Activated CD8-positive, alpha-beta T cell treated with anti-CD3 and anti-CD28 coated beads for 36 hours (primary cell): ENCODE measurements at places on chromosomes 11 and 22. TPM values are rescaled to one million over a fixed set of nuclear protein-coding genes. Genes with fewer than 3 reads are reported as not detected.

The POU2AF3 gene
- total RNA-seq = not detected

The CCDC82 gene
- total RNA-seq = 27.0 TPM

The RASSF10 gene
- total RNA-seq = not detected

DNA sequence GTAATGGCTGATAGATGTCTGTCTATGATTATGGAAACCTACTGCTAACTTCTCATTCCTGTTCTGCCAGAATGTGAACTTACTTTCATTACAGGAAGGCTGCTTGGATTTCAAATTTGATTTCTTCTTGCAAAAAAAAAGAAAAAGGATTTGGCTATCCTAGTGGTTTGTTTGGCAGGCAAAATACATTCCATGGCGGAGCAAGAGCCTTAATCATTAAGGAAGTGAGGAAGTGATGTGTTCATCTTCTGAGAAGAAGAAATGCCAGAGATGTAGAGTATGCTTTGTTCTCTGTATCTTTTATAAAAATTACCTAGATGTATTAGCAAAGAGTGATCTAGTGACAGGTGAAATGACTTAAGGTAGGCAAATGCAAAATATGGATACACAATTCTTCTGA lies 356.3 kb downstream of the SOX6 start:
- H3K36me3 ChIP-seq = no peaks in the 10 kb centered on the region
- H3K4me3 ChIP-seq = no peak overlapping the region
- peaks cover 2% of the 10 kb centered on the region for H3K27me3 ChIP-seq

DNA sequence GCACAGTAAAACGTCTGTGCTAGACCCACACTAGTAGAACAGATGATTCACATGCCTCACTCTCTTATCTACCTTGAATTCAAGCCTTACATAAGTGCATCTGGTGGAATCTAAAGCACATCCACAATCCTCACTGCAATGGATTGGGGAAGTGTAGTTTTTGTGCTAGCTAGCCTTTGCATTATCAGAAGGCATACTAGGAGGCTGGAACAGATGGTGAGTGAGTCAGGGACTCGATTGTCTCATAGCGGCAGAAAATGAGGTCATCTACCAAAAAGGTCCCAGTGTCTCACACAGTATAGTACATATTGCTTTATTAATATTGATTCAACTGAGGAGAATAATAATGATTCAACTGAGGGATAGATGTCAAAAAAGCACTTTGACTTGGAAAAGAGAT lies 9.3 kb downstream of the MSANTD4 start:
- no peak for DNase-seq
- H3K36me3 ChIP-seq = peaks cover 57% of the 10 kb centered on the region
- H3K4me3 ChIP-seq = no peak overlapping the region
- H3K27me3 ChIP-seq = no peaks in the 10 kb centered on the region
- no peak overlapping the region for H3K27ac ChIP-seq

GRCh38 chr22:38109371-38110001 lies 998 bp downstream of the BAIAP2L2 start:
- peak overlapping the region; percentile 64 for H3K27ac ChIP-seq
- H3K27me3 ChIP-seq = no peaks in the 10 kb centered on the region
- DNase-seq = peak; percentile 34
- H3K4me1 ChIP-seq = peaks cover 7% of the 10 kb centered on the region

DNA sequence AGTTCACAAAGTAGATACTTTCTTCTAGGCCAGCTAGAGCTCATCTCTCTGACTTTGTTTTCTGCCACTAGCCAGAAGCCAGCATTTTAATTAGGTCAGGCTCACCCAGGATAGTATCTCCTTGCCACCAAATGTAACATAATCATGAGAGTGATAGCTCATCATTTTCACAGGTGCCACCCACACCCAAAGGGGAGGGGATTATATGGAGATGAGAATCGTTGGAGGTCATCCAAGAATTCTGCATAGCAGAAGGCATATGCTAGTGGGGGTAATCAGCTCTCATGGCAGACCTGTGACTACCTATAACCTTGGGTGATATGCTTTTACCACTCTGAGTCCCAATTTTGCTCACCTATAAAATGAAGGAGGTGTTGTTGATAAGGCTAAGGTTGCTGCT lies 523.0 kb downstream of the METTL15 start:
- H3K27me3 ChIP-seq = no peaks in the 10 kb centered on the region
- H3K4me3 ChIP-seq = no peak overlapping the region
- H3K4me1 ChIP-seq = no peaks in the 10 kb centered on the region

- no peak overlapping the region for H3K4me3 ChIP-seq
- DNase-seq = no peak
- H3K36me3 ChIP-seq = no peaks in the 10 kb centered on the region
- no peaks in the 10 kb centered on the region for H3K4me1 ChIP-seq
- H3K27me3 ChIP-seq = no peaks in the 10 kb centered on the region
- H3K27ac ChIP-seq = no peak overlapping the region
These were observed 102.3 kb downstream of the NELL1 start for GRCh38 chr11:20771681-20772080.

DNA sequence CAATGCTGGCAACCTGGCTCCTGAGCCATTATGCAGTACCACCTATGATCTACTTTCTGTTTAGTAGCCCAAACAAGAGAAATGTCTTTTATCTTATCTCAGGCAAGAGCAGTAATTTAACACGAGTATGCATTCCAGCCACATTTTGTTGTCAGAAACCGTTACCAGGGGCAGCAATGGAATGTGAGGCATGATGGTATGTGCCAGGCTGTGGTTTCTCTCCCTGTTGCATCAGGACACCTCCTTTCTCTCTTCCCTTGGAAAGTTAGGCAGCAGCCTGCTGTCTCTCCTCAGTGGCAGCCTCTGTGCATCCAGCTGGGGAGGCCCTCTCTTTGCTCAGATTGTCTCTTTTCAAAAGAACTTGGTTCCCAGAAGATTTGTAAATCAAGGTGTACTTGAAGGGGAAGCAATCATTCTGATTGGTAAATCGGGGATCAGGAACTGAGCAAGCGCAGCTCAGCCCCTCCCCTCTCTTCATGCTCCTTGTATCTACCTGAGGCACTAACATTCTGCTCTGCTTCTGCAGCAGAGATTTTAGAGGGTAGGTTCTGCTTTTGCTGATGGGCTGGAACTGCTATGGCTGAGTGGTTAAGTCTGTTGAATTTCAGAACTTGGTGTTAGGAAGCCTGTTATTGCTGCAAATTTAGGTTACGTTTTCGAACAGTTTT lies 229.2 kb downstream of the ADAMTS15 start:
- H3K36me3 ChIP-seq = peaks cover 2% of the 10 kb centered on the region
- H3K4me3 ChIP-seq = no peak overlapping the region
- no peak for DNase-seq
- H3K4me1 ChIP-seq = no peaks in the 10 kb centered on the region
- H3K27ac ChIP-seq = no peak overlapping the region

- DNase-seq = no peak
- H3K27me3 ChIP-seq = no peaks in the 10 kb centered on the region
- no peaks in the 10 kb centered on the region for H3K36me3 ChIP-seq
- no peak overlapping the region for H3K4me3 ChIP-seq
These were observed 12.5 kb downstream of the CCND1 start for GRCh38 chr11:69653406-69653960.

DNA sequence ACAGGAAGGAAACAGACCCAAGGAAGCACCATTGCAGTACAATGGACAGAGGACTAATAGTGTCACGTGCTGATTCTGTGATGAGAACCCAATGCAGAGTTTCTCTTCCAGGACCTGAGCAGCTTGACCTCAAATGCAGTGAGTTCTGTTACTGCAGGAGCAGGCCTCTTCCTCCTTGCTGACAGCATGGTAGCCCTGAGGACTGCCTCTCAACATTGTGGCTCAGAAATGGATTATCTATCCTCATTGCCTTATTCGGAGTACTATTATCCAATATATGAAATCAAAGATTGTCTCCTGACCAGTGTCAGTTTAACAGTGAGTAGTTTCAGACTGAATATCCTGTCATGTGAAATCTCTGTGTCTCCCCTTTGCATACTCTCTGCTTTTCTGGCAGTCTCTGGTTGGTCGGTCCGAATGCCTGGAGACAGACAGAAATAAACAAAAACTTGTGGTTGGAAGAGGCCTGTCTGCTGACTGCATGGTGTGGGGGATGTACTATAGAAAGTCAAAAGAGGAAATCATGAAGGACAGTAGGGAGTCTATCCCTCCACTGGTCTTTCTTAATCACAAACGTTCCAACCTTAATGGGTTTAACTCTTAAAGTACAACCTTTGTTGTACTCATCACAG lies 6.9 kb upstream of the MS4A14 start:
- no peak overlapping the region for H3K27ac ChIP-seq
- peaks cover 2% of the 10 kb centered on the region for H3K27me3 ChIP-seq
- no peak overlapping the region for H3K4me3 ChIP-seq
- no peaks in the 10 kb centered on the region for H3K36me3 ChIP-seq
- no peaks in the 10 kb centered on the region for H3K4me1 ChIP-seq

DNA sequence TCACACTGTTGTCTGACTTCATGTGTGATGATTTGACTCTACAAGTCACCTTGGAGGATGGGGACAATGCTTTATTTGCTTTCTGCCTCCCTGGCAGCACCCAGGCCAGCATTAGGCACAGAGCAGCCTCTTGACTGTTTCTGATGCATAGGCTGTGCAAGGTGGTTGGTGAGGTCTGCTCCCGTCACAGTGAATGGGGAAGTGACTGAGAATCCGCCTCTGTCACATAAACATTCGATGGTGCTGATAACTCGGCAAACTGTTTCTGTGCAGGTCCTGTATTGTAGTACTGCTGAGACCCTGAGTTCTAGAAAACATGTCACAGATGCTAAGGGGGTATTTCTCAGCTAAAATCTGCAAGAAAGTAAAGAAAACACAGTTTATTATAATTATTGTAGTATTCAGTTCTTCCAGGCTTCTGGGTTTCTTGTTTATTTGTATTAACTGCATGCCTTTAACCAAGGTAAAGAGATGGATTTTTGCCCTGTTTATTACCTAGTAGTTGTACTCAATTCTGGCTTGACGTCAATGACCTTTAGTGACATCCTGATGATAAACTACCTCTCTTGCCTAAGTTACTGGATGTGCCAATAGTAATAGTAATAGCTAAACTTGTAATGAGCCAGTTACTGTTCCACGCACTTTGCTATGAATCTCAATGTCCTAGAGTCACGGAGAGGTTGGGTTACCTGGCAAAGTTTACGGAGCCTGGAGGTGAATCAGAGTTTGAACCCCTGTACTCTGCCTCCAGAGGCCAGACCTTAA lies 24.8 kb upstream of the RCN1 start:
- no peak overlapping the region for H3K4me3 ChIP-seq
- H3K4me1 ChIP-seq = no peaks in the 10 kb centered on the region
- DNase-seq = no peak
- no peak overlapping the region for H3K27ac ChIP-seq
- peaks cover 19% of the 10 kb centered on the region for H3K27me3 ChIP-seq
- no peaks in the 10 kb centered on the region for H3K36me3 ChIP-seq

DNA sequence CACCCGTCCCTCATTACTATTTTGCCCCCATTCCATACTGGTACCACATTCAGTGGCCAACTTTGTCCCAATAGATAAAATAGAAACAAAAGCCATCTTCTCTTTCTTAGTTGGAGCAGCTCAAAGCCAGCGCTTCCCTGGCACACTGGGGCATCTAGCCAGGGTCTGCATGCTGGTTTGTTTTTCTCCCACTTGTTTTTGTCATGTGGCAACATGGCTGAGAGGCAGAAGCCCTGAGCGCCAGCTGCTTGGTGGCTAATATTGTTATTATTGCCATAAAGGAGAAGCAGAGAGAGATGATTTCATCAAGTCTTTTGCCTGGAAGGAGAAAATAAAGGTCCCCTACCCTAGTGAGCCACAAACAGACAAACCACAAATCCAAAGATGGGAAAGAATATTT lies 48.4 kb upstream of the CRTAM start:
- no peak overlapping the region for H3K4me3 ChIP-seq
- H3K4me1 ChIP-seq = no peaks in the 10 kb centered on the region
- no peak overlapping the region for H3K27ac ChIP-seq
- no peak for DNase-seq
- no peaks in the 10 kb centered on the region for H3K27me3 ChIP-seq
- H3K36me3 ChIP-seq = peaks cover 9% of the 10 kb centered on the region

DNA sequence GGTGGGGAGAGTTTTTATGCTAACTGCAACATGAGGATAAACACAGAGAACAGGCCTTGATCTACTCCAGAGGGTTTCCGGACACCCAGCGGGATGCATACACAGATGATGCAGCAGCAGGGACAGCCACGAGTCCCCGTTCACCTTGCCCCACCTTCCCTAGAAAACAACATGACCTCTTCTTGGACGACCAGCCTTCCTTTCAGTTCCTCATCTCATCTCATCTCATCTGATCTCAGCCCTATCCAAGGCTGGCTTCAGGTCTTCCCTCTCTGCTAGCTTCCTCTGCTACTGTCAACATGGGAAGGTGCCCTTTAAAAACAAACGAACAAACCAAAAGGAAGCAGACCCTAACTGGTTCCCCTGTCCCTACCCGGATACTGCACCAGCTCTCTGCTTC lies 1356.2 kb downstream of the TBC1D22A start:
- no peaks in the 10 kb centered on the region for H3K36me3 ChIP-seq
- no peaks in the 10 kb centered on the region for H3K4me1 ChIP-seq
- H3K27ac ChIP-seq = no peak overlapping the region
- peaks cover 5% of the 10 kb centered on the region for H3K27me3 ChIP-seq
- no peak overlapping the region for H3K4me3 ChIP-seq

DNA sequence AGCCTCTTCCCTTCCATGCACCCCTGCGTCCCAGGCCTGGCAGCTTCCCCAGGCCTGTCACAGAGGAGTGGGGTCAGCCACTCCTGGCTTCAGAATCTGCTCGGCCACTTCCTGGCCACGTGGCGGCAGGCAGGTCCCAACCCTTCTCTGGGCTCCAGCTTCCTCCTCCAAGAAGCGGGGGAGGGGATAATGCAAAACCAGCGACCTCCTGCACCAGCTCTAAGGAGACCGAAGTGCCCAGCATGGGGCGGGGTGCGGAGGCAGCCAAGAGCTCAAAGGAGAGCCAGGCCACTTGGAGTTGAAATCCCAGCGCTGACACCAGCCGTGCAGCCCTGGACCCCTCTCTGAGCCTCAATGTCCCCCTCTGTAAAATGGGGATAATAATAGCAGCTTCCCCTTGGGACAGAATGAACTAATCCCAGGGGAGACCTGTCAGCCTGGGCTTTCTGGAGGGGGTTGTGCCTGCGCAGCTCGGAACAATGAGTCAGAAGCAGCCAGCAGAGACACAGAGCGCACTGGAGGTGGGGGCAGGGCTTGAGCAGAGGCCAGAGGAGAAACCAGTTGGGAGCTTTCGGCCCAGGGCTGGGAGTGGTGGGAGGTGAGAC lies 22.8 kb upstream of the PICK1 start:
- no peaks in the 10 kb centered on the region for H3K36me3 ChIP-seq
- H3K4me1 ChIP-seq = no peaks in the 10 kb centered on the region
- H3K27me3 ChIP-seq = no peaks in the 10 kb centered on the region
- H3K27ac ChIP-seq = no peak overlapping the region
- DNase-seq = no peak
